ENCODE measurements at places on chromosomes 5 and 9.

DNA sequence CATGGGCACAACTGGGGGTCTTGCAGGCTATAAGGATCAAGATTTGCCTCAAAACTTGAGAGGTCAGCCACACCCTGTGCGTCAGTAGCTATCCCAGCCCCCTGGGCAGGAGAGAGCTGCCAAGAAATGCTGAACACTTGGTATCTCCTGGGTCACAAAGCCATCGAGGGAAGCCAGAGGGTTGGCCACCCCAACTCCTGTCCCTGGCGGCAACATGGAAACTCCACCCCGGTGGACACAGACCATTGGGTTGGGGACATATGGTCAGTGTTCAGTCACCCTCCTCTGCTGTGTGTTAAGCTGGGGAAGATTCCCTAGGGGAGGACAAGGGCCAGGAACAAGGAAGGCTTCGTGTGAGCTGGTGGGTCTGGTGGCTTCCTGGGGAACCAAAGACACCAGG, 140.6 kb downstream of the C5orf15 start:
- no peak for DNase-seq

GRCh38 chr9:137167747-137168572, 1.9 kb downstream of the LRRC26 start:
- DNase-seq, result peak; percentile 27

DNA sequence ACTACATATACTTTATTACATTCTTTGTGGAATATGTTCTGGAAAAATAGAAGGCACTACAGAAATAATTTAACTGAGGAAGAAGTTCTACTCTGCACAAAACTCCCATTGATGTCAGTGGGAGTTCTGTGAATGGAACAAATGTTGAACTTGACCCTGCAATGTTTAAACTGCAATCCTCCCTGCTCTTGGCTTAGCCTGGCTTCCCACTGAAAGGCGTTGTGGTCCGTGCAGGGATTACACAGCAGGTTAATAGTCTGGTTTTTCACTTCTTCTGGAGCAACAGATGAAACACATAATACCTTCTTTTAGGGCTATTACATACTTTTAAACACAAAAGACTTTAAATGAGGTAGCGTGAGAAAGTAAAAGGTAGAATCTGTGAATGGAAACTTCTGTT, 12.9 kb upstream of the ERBIN start:
- DNase-seq, result no peak

- DNase-seq, result peak; percentile 27
Observed at GRCh38 chr9:30197954-30198353, 2186.5 kb upstream of the ACO1 start.

GRCh38 chr5:157559301-157559700, 16.3 kb downstream of the ADAM19 start:
- no peak for DNase-seq

DNA sequence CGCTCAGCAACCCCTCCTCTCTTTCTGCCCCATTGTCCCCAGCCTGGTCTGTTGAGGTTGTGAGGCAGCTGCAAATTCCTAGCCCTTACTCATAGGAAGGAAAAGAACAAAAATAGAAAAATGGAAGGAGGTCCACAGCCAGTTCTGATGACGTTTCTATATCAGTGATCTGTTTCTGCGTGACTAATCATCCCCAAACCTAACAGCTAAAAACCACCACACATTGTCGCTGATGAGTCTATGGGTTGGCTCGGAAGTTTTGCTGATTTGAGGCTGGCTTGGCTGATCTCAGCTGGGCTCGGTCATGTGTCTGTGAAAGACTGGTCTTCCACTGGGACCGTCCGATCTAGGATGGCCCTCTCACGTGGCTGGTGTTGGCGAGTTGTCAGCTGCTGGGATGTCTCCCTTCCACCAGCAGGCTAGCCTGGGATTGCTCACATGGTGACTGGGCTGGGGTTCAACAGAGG, 200.6 kb upstream of the ZNF618 start:
- DNase-seq, result no peak

Measured in NCI-H748 treated with DMSO at 0.1 percent for 48 hours (cell line).